Left renal pelvis (tissue), 4 donors: ENCODE measurements at places on chromosomes 7 and 10.

DNA sequence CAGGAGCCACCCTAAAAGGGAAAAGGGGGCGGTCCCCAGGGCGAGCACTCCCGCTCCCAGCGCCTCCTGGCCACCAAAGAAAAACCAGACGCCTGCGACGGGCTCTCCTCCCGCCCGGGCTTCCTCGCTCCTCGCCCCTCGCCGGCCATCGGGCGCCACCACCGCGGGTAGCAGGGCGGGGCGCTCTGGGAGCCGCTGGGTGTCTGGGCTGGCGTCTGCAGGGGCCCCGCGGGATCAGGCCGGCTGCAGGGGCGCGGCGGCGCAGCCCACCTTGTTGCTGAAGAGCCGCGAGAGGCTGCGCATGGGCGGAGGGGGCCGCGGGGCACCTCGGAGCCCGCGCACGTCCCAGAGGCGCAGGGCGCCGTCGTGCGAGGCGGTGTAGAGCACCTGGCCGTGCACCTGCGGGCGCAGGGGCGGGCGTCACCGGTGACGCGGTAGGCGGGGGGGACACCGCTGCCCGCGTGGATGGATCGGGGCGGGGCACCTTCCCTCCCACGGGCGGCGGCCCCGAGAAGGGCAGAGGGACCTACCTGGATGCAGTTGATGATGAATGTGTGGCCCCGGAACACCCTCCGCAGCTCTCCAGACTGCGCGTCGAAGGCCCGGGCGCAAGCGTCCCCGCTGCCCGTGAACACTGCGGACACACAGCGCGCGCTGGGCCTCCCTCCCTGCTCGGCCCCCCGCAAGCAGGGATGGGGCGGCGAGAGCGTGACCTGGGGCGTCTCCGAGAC, 28.3 kb downstream of the WDR86 start:
- no peak for DNase-seq

DNA sequence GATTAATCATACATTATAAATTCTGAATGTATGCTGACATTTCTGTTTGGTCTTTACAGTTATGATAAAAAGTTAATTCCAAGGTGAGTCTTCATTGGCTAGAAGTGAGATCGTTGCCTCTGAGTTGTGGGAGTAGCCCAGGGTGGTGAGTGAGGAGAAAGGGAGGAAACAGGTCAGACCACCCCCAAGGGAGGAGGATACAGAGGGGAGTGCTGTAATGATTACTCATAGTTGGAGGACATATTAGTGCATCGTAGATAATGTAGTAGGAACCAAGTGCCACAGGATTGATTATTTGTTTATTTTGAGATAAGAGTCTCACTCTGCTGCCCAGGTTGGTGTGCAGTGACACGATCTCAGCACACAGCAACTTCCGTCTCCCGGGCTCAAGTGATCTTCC, 672.2 kb downstream of the INHBA start:
- no peak for DNase-seq

GRCh38 chr10:131264110-131264788, 47.3 kb downstream of the TCERG1L start:
- no peak for DNase-seq

- DNase-seq: no peak
Observed at GRCh38 chr7:3426064-3426463, 125.0 kb downstream of the SDK1 start.

GRCh38 chr7:83947260-83947659, 247.3 kb downstream of the SEMA3A start:
- DNase-seq: no peak

GRCh38 chr10:88038268-88038667, 174.8 kb downstream of the PTEN start:
- no peak for DNase-seq

- DNase-seq: no peak
Observed at GRCh38 chr10:70331486-70332268, 47.9 kb upstream of the NPFFR1 start.

DNA sequence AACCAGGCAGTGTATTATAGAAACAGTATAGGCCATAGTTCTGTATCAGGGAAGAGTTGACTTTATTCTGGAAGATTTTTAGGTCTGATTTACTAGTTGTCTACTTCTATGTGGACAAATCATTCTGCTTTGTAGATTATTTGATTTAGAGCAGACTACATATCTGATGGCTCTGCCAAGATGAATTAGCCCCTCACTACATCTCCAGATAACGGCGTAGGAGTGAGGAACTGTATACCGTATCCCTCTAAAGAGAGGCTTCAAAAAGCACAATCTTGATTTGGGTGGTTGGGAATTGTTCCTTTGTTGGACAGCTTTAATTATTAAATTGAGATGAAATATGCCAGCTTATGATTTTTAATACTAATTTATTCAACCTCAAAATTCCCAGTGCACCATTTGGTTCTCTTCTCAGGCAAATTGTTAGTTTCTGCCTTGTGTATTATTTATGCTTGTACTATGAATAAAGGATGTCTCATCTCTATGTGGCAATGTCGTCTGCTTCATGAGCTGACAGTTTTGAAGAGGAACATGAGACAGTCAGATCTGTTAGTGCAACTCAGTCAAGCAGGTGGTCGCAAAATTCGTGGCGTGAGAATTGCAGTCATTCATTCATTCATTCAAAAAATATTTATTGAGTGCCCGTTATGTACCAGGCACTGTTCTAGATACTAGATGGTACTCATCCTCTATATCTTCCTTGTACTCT, 422.8 kb downstream of the EXOC4 start:
- DNase-seq: no peak

GRCh38 chr7:85600395-85600794, 413.5 kb upstream of the SEMA3D start:
- no peak for DNase-seq

- DNase-seq: no peak
Observed at GRCh38 chr7:139603896-139604295, 80.4 kb downstream of the CLEC2L start.

- DNase-seq: no peak
Observed at GRCh38 chr7:105228555-105228954, 160.2 kb downstream of the SRPK2 start.

DNA sequence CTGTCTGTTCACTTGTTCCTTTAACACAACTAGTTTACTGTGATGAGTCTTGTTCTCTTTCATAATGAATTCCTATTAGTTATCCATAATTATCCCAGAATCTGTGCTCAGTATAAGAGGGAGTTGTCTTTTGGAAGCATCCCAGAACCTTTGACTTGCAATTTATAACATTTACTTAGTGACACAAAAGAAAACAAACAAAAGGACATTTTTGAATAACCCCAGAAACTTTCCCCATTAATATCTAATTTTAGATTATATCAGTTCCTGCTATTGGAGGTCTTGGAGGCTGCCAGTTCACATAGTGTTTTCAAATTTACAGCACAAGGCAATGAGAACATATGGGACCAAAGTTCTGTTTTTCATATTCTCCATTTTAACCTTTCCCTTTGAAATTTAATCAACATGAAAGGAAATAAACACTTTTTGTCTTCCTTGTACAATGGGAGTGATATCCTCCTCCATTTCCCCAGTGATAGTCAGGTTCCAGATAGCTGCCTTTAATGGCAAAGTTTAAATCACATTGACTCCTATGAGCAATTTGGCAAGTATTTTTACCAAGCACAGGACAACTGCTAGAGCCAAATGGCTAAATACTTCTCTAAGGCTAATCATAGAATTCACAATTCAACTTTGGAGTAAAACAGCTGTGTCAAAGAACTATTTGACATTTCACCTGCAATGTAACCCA, 37.1 kb upstream of the GNAT3 start:
- no peak for DNase-seq

GRCh38 chr7:116340201-116340847, 130.0 kb downstream of the TES start:
- no peak for DNase-seq

DNA sequence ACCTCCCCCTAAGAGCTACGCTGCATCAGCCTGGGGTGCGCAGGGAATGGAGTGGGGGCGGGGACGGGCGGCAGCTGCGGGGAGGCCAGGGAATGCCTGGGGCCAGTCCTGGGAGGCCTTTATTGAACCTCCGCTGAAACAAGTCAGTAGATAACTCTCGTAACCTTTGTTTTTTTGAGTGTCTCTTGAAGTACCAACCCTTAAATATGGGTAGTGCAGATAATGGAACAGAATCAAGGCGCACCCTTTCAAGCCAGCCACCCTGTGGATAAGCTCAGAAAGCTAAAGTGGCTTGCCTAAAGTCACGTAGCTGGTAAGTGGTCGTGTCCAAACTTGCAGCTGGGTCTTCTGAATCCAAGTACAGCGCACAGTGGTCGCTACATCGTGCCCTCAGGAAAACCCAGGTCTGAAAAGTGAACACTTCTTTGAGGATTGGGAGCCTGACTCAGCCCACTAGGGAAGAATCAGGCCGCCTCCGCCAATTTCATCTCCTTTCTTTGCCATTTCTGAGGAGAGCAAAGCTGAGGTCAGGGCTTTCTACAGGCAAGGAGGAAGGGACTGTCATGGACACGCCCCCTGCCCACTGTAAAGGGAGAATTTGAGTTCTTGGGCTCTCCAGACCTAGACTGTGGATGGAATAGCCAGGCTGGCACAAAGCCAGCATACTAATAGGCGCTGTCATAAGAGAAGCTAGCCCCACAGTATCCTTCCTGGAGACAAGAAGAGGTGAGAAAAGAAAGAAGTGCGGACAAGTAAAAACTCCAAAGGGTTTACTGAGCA, 3.2 kb upstream of the EGR2 start:
- DNase-seq: no peak

- DNase-seq: no peak
Observed at GRCh38 chr10:65566906-65567305, 1358.9 kb upstream of the LRRTM3 start.
